ENCODE measurements at places on chromosomes 12 and 14.

GRCh38 chr14:53285064-53285463 lies 131.9 kb upstream of the DDHD1 start:
- H3K27ac ChIP-seq: no peak overlapping the region
- H3K36me3 ChIP-seq: no peaks in the 10 kb centered on the region
- H3K4me3 ChIP-seq: no peak overlapping the region
- no peaks in the 10 kb centered on the region for H3K4me1 ChIP-seq
- DNase-seq: no peak
- no peaks in the 10 kb centered on the region for H3K27me3 ChIP-seq

DNA sequence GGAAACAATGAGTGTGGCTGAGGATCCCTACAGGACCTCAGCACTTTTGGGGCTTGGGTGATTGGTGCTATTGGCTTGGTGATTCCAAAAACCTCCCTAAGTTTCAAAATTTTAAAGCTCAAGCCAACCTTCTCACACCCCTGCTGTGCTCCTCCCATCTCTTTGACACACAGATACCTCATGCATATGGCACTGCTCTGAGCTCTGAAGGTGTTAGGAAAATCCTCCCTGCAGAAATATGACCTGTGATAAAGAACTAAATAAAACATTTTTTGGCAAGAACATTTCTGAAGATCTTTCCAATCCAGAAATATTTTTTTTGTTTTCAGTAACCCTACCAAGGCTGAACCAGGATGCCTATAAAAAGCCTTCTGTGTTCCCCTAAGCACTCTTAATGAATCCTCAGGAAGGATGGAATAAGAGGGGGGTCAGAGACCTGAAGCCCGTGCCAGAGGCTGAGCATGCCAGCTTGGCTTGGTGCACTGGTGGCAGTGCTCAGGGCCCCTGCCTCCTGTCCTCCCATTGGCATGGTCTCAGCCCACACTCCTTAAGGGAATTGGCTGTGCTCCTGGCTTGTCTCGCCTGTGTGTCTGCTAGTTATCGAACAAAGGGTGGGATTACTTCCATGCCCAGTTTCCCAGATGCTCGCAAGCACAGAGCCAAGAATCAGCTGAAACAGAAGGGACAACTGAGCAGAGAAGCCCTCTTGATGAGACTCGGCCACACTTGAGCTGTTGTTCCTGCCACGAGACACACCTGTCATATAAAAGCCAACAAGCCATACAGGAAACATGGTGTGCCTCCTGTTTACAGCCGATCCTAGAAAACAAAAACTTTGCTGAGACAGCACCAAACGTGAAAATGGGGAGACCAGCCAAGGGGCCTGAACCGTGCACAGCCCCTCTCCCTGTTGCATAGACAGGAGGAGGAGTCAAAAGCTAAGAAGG lies 132.7 kb upstream of the EEA1 start:
- DNase-seq: no peak
- no peak overlapping the region for H3K4me3 ChIP-seq
- H3K36me3 ChIP-seq: no peaks in the 10 kb centered on the region
- H3K27ac ChIP-seq: no peak overlapping the region
- peaks cover 16% of the 10 kb centered on the region for H3K4me1 ChIP-seq

- no peak for DNase-seq
- H3K27ac ChIP-seq: no peak overlapping the region
- H3K4me1 ChIP-seq: peaks cover 15% of the 10 kb centered on the region
- no peak overlapping the region for H3K4me3 ChIP-seq
- peaks cover 43% of the 10 kb centered on the region for H3K27me3 ChIP-seq
Measured at GRCh38 chr12:51850965-51851299, 2.4 kb upstream of the FIGNL2 start.

DNA sequence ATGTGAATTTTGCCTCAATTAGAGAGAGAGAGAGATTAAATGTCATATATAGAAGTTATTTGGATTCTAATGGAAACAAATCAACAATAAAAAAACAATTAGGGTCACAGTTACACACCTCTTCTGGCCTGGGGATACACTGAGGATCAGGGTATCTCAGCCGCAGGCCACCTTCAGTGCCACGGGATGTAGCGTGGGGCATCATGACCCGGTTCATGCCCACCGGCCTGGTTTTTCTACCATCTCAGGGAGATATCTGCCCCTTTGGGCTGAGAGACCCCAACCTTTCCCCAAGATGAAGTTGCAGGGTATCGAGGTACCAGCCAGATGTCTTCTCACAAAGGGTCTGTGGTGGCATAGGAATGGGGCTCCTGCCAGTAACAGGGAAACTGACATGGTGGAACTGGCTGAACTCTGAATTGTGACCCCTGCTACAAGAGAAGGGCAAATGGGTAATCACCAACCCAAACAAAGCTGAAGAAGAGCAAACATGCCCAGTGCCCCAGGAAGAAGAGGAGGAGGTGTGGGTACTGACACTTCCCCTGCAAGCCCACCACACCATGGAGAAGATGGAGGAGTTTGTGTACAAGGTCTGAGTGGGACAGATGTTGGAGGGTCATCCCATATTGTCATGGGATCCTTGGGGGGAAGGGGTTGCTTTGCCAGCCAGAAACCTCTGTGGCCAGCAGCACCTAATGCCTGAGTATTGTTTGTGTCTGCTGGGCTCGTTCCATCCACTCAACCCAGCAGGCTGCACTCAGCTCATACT lies 19.5 kb downstream of the SERPINA3 start:
- no peak for DNase-seq
- no peaks in the 10 kb centered on the region for H3K4me1 ChIP-seq
- H3K4me3 ChIP-seq: no peak overlapping the region
- no peaks in the 10 kb centered on the region for H3K27me3 ChIP-seq
